Retina (tissue), 1 donor: ENCODE measurements at places on chromosomes 4 and X.
A peak's percentile ranks its signal among the peaks of the same experiment; 100 is the strongest.

DNA sequence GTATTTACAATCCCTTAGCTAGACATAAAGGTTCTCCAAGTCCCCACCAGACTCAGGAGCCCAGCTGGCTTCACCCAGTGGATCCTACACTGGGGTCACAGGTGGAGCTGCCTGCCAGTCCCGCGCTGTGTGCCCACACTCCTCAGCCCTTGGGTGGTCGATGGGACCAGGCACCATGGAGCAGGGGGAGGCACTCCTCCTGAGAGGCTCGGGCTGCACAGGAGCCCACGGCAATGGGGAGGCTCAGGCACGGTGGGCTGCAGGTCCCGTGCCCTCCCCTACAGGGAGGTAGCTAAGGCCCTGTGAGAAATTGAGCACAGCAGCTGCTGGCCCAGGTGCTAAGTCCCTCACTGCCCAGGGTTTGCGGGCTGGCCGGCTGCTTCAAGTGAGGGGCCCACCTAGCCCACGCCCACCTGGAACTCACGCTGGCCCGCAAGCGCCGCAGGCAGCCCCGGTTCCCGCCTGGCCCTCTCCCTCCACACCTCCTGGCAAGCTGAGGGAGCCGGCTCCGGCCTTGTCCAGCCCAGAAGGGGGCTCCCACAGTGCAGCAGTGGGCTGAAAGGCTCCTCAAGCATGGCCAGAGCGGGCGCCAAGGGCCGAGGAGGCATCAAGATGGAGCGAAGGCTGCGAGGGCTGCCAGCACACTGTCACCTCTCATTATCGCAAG lies 113.9 kb downstream of the PRDM5 start:
- DNase-seq: no peak

DNA sequence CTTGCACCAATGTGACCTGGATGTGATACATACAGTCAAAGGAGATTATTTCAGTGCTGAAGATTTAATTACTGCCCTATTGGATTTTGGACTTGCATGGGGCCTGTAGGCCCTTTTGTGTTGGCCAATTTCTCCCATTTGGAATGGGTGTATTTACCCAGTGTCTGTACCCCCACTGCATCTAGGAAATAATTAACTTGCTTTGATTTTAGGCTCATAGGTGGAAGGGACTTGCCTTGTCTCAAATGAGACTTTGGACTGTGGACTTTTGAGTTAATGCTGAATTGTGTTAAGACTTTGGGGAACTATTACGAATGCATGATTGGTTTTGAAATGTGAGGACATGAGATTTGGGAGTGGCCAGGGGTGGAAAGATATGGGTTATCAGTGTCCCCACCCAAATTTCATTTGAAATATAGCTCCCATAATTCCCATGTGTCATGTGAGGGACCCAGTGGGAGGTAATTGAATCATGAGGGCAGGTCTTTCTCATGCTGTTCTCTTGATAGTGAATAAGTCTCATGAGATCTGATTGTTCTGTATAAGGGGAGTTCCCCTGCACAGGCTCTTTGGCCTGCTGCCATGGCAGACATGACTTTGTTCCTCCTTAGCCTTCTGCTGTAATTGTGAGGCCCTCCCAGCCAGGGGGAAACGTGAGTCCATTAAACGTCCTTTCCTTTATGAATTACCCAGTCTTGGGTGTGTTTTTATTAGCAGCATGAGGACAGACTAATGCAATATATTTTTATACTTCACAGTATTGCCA lies 362.2 kb upstream of the SPANXN4 start:
- no peak for DNase-seq

GRCh38 chr4:165398570-165398969 lies 19.8 kb downstream of the CPE start:
- peak; percentile 78 for DNase-seq

GRCh38 chrX:111386615-111387233 lies 25.3 kb downstream of the DCX start:
- DNase-seq: no peak

GRCh38 chrX:40778861-40779575 lies 43.7 kb upstream of the MED14 start:
- no peak for DNase-seq

GRCh38 chrX:1443496-1444075 lies 9.1 kb downstream of the ASMTL start:
- no peak for DNase-seq

DNA sequence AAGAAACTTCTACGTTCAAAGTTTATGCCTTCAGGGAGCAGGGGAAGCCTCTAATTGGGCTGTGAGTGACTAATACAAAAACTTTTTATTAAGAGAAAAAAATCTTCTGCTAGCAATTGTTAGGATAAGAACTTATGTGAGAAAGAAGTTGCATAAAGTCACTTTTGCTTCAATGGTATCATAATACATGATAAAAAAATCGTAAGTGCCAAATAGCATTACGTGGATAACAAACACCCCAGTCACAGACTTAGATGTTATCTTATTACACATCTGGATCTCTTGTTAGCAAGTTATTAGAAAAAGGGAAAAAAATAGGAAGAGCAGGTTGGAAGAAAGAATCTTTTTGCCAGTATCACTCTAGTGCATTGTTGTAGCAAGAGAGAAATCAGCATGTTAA lies 4.2 kb upstream of the NDST4 start:
- DNase-seq: no peak

DNA sequence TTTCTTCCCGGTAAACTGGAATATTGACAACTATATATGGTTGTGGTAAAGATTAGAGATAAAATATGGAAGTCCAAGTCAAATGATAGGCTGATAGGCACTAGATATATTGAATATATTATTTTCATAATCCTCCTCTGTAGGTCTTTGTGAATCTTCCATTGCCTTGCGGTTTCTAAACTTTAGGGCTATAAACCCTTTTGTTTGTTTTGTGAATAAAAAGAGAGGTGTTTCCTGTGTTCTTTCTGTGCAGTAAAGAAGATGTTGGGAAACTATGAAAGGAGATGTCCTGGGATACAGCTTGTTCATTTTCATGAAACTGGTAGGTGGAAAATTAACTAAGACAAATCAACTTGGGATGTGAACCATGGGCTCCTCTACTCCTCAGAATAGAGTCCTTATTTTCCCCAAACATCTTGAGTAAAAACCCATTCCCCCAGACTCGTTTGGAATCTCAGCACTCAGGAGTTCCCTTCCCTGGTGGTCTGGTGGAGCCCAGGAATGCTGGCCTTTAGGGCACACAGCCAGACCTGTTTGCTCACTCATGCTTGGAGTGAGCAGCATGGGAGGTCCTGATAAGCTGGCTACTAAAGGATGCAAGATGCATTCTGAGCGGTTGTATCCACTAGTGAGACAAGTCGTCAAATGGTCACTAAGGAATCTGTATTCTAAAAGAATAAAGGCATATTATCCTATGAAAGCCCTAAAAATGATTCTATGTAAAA lies 22.2 kb downstream of the PRDM8 start:
- DNase-seq: no peak

DNA sequence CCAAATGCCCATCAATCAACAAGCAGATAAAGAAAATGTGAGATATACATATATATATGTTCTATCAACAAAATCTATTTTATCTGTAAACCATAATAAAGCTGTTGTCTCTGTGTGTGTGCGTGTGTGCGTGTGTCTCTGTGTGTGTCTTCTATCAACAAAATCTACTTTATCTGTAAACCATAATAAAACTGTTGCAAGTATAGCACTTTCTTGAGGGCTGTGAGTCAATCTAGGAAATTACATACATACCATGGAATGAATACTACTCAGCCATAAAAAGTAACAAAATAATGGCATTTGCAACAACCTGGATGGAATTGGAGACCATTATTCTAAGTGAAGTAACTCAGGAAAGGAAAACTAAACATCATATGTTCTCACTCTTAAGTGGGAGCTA lies 12.5 kb upstream of the PLK4 start:
- no peak for DNase-seq

DNA sequence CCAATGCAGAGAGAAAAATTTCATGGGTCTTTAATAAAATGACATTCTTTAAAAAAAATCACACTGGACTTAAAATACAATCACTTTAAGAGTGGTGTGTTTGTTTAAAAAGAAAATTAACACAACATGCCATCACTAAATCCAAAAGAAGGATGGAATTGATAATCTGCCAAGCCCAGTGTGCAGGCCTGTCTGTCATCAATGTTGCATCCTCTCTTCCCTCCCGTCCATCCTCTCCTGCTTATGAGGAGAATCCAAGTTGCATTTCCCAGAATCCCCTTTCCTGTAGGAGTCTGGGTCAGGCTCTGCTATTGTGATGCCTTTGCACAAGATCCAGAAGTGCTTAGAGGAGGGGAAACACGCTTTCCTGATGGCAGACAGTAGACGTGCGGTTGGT lies 169.4 kb downstream of the MID1 start:
- no peak for DNase-seq

DNA sequence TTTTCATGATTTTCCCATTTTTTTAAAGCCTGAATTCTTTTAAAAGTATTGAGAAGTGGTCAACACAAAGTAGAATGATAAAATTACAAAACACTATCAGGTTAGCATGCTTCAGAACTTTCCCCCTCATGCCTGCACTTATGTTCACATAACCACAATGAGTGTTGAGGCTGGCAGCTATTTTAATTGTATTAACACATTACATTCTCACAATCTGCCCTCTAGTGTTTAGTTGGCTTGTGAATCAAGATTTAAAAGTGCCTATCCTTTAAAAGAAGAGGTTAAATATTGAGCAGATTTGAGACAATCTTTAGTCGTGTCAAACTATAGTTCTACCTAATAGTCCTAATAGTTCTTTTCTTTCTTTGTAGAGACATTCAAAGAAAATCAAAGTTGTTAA lies 93.6 kb upstream of the NAP1L5 start:
- no peak for DNase-seq

GRCh38 chrX:125204681-125205132 lies 115.0 kb upstream of the TEX13C start:
- DNase-seq: no peak

- no peak for DNase-seq
These were observed 226.8 kb downstream of the CAMK2D start for GRCh38 chr4:113534711-113535110.

DNA sequence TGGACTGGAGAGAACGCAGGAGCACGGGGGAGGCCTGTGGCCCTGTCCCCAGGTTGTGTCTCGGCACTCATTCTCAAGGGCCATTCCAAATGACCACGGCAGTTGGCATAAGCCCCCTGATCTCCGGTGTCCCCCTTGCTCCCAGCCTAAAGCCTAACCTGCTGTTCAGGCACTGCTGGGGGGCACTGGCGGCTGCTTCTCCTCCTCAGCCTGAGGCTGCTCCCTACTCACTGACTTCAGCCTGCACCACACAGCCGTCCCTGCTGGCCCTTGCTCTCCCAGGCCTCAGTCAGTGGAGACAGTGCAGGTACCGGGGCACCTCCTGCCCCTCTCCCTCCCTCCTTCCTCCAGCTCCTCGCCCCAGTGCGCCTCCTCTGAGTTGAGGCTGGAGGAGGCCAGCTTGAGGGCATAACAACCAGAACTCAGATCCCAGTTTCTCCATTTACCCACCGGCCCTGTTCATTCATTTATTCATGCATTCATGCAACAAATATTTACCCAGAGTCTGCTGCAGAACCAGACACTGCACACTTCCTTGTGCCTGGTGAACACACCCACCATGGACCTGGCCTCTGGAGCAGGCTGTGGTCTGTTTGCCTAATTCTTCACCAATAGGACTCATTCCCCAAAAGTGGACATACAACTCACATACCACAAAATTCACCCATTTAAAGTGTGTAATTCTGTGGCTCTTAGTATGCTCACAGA lies 65.0 kb downstream of the CPZ start:
- DNase-seq: no peak

DNA sequence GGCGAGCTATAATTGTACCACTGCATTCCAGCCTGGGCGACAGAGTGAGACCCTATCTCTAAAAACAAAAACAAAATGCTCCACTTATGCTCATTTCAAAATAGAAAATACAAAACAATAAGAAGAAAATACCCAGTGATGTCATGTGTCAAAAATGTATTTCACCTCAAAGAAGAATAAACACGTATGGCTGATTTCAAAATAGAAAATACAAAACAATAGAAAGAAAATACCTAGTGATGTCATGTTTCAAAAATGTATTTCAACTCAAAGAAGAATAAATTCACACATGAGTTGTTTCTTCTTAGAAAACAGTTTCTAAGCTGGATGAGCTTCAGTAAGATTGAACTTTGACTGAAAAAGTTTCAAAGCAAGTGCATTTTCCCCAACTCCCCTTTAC lies 20.3 kb upstream of the PDCL2 start:
- no peak for DNase-seq

GRCh38 chr4:37477126-37477525 lies 209.1 kb downstream of the RELL1 start:
- no peak for DNase-seq

DNA sequence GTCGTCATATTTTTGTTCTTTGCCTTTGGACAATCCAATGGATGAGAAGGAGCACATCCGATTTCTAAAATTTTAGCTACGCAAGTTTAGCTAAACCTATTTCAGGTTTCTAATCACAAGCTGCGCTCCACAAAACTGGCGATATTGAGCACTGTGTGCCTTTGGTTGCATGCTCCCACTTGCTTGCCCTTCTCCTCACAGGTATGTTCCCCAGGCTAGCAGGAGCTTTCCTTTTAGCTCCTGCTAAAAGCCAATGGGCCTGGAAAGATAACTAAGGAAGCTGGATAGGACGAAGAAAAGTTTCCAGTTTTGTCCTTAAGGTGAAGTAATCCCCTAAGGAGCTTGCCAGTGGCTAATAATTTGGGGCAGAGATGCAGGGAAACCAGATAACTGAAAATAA lies 975.2 kb downstream of the FSTL5 start:
- DNase-seq: no peak

DNA sequence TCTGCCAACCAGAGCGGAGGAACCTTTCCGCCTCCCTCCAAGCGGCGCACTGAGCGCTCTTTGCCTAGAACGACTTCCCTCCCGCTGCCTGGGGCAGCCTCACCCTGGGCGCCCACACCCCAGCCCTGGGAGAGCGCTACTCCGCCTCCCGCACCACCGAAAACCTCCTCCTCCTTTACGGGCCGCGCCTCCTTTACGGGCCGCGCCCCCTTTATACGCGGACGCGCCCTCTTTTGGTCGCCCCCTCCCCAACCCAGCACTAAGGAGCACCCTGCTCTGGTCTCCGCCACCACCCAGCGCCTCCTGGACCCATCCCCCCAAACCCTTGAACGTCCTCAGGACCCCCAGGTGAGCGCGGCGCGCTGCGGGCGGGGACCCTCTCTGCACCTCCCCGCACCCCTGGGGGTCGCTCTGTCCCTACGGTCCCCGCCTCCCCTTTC lies 586 bp upstream of the NSG1 start:
- DNase-seq: peak; percentile 85

DNA sequence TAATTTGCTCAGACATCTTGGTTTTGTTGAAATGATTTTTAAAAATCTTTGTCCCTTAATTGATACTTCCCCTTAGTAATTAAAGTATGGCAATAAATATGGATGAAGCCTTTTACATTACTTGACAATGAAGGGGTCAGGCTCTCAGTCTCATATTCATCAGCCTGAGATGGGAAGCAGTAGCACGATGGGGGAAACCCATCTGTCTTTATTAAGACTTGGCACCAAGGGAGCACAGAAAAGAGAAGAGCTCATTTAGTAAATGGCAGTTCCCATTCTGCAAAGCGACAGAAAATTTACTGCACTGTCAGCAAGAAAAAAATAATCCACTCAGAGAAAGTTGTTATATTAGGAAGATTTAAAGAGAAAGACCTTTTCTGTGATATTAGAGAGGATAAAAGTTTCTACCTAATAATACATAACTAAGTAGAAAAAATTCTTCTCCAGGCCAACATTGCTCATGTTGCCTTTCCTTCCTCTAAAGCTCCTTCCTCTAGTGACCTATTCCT lies 7.9 kb upstream of the SERTM2 start:
- DNase-seq: no peak

- no peak for DNase-seq
These were observed 182.5 kb upstream of the GALNT7 start for GRCh38 chr4:172986114-172986513.

GRCh38 chr4:17787315-17787714 lies 5.9 kb upstream of the FAM184B start:
- DNase-seq: no peak

GRCh38 chr4:11118513-11118912 lies 310.2 kb downstream of the HS3ST1 start:
- DNase-seq: no peak
